ENCODE measurements at places on chromosomes 4 and X.

- no peak for DNase-seq
These were observed 110.6 kb upstream of the FSTL5 start for GRCh38 chr4:162274354-162274753.

DNA sequence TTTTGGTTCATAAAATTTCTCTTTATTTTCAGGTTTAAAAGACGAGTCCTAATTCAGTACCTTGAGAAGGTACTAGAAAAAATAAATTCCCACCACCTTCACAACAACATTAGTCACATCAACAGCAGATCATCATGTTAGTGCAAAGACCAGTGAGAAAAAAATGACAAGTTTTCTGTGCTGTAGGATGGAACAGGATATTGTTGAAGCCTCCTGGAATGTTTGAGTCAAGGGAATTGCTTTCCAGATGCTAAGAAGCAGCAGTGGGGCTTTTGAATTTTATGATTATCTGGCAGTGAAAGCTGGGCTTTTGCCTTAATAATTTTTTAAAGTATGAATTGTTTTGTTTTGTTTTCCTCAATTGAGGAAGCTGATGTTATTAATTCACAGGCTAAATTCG is 61.0 kb downstream of the INTS6L start:
- no peak for DNase-seq

DNA sequence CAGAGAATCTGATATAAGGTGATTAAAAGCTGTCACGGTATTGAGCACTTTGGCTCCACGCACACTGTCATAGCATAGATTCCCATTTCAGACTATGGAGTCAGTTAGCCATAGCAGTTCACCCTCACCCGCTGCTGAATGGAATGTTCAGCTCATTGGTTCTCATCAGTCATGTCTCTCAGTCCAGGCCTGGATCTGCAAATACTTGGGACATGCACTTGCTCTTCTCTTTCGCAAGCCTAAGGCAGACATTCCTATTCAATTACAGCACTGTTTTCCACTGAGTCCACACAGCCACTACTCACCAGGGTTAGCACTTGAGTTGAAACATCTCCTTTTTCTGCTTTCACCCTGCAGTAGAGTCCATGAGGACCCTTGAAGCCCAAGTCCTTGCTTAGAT is 30.6 kb upstream of the SCML1 start:
- no peak for DNase-seq

DNA sequence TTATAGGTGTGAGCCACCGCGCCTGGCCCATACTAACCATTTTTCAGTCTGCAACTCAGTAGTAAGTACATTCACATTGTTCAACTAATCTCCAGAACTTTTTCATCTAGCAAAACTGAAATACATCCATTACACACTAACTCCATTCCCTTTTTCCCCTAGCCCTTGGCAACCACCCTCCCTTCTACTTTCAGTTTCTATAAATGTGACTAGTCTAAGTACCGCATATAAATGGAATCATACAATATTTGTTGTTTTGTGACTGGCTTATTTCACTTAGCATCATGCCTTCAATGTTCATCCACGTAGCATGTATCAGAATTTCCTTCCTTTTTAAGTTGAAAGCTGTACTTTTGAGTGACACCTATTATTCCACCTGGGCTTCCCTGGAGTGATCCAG is 44.6 kb upstream of the SETD7 start:
- no peak for DNase-seq
